Osteocyte (in vitro differentiated cells): ENCODE measurements at places on chromosomes 16 and 17. TPM values are rescaled to one million over a fixed set of nuclear protein-coding genes. Genes with fewer than 3 reads are reported as not detected.

DNA sequence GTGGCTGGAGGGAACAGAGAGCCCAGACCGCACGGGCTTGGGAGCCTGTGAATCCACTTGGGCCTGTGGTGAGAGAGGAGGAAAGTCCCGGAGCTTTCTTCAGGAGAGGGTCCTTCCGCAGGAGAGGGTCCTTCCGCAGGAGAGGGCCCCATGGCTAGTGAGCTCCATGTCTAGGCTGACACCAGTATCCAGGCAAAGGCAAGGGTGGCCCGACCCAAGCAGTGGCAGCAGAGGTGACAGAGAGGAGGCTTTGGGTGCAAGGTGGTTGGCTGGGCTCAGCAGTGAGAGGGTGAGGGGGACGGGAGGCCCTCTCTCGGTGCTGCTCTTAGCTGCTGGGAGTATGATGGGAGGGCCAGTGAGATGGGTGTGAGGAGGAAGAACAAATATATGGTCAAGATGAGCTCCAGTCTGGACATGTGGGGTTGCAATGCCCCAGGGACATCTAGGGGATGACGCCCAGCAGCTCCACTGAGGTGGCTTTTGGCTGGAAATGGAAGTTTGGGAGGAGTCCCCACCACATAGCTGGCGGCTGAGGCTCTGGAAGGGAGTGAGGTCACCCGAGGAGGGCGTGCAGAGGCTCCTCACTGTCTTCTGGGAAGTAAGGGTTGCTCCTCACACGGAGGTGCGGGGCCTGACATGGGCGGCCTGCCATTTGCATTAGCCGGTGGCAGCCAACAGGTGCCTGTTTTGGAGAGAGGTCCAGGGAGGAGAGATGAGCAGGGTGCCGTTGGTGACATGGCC is 2.3 kb upstream of the HSD3B7 start:
- DNase-seq = no peak
- H3K4me3 ChIP-seq = no peak overlapping the region
- H3K4me1 ChIP-seq = peaks cover 13% of the 10 kb centered on the region
- H3K27ac ChIP-seq = peak overlapping the region; percentile 27
- H3K36me3 ChIP-seq = peaks cover 18% of the 10 kb centered on the region

DNA sequence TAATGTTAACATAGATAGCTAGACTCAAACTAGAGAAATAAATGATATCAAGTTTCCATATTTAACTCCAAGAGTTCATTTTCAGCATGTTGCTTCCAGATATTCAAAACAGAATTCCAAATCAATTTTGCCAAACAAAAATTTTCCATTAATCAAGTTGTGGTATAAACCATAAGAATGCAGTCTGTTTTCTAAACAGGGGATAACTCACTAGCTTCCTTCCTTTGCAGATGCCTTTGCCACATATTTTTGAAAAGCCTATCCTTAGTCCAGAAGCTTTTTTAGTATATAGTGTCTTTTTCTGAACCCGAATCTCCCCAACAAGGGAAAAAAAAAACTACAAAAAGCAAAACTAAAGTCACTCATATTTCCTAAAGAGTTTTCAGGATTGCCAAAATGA is 61.5 kb downstream of the HELZ start:
- no peak overlapping the region for H3K4me3 ChIP-seq
- H3K4me1 ChIP-seq = peaks cover 3% of the 10 kb centered on the region
- no peak for DNase-seq
- H3K27ac ChIP-seq = no peak overlapping the region
- H3K27me3 ChIP-seq = no peaks in the 10 kb centered on the region
- H3K36me3 ChIP-seq = peaks cover 27% of the 10 kb centered on the region

GRCh38 chr16:83970430-83970815 is 2.4 kb downstream of the NECAB2 start:
- no peak for DNase-seq

DNA sequence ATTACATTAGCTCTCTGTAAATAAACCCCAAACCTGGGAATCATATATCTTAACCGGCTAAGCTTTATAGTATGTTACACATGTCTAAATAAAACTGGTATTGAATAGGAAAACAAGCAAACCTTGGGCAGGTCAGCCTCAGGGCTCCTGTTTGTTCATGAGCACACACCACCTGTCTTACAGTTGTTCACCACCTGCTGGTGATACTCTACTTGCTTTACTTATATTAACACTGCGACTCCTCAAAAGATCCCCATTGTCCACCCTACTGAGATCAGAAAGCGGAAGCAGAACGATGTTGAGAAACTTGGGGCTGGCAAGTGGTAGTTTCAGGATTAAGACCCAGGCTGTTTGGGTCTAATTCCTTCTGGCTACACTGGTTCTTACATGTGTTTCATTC is 16.4 kb downstream of the CDH13 start:
- H3K36me3 ChIP-seq = no peaks in the 10 kb centered on the region
- DNase-seq = no peak
- no peaks in the 10 kb centered on the region for H3K27me3 ChIP-seq
- H3K4me3 ChIP-seq = no peak overlapping the region
- peaks cover 17% of the 10 kb centered on the region for H3K4me1 ChIP-seq

GRCh38 chr16:78108451-78108850 is 9.0 kb downstream of the WWOX start:
- peaks cover 4% of the 10 kb centered on the region for H3K4me1 ChIP-seq
- peaks cover 13% of the 10 kb centered on the region for H3K36me3 ChIP-seq
- no peak overlapping the region for H3K4me3 ChIP-seq
- no peaks in the 10 kb centered on the region for H3K27me3 ChIP-seq

The C16orf96 gene
- total RNA-seq = 0.08 and 0.26 TPM in 2 replicates

GRCh38 chr16:84291226-84291625 is 3.5 kb upstream of the WFDC1 start:
- no peak overlapping the region for H3K4me3 ChIP-seq
- peaks cover 49% of the 10 kb centered on the region for H3K27me3 ChIP-seq
- no peaks in the 10 kb centered on the region for H3K36me3 ChIP-seq
- DNase-seq = no peak
- no peak overlapping the region for H3K27ac ChIP-seq

The TBC1D3C gene
- not detected in 2 replicates for total RNA-seq
